ENCODE measurements at places on chromosomes 7 and 10.

GRCh38 chr7:14691597-14692203 lies 210.9 kb downstream of the DGKB start:
- no peak for ATAC-seq

- ATAC-seq, result no peak
These were observed 22.0 kb upstream of the ELFN1 start for GRCh38 chr7:1647961-1648672.

DNA sequence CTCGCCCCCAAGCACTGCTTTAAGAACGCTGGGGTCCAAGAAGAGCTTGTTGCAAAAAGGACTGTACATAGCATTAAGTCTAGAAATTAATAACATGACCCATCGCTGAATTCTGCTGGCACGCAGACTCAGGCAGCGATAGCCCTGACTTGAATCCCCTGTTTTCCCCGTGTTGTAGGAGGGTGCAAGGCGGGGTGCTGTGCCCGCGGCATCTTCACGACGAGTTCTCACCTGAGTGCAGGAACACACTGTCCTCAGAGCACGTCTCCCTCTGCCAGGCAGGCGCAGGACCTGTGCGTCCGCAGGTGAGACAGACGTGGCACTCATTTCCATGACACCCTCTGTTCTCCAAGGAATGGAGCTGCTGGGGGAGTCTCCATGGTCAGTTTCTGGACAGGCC lies 243.2 kb downstream of the TCERG1L start:
- no peak for ATAC-seq

- peak; percentile 37 for ATAC-seq
These were observed 145.2 kb downstream of the ARID5B start for GRCh38 chr10:62046522-62047227.

- ATAC-seq, result no peak
These were observed 4.3 kb downstream of the GCK start for GRCh38 chr7:44184873-44185446.

- ATAC-seq, result no peak
These were observed 18.5 kb downstream of the KNDC1 start for GRCh38 chr10:133178357-133179127.

GRCh38 chr7:93851536-93851935 lies 39.0 kb downstream of the TFPI2 start:
- ATAC-seq, result no peak

DNA sequence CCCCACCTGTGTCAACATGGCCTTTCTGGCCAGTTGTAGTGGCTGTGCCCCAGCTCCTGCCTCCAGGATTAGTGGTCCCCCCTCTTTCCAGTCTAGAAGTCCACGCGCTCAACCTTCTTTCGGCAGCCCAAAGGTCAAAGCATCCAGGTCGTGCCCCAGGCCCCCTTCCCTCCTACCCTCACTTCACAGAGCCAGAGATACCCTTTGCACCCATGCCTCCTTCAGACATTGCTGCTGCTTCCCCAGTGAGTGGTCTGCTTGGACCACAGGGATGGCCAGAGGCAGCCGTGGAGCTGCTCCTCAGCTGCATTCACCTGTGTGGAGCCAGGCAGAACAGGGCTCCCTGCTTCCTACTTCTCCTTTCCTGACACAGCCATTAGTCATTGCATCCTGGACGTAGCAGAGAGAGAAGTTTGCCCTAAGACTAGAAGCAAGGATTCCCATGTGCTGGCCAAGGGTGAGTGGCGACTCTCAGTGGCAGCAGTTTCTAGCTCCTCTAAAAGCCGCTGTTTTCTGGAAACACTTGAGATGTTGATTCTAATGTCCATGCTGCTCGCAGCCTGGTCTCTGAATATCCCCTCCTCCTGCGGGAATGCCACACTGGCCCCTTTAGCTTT lies 243.1 kb upstream of the SHH start:
- no peak for ATAC-seq

- no peak for ATAC-seq
These were observed 189.5 kb downstream of the CXCL12 start for GRCh38 chr10:44195112-44196007.

DNA sequence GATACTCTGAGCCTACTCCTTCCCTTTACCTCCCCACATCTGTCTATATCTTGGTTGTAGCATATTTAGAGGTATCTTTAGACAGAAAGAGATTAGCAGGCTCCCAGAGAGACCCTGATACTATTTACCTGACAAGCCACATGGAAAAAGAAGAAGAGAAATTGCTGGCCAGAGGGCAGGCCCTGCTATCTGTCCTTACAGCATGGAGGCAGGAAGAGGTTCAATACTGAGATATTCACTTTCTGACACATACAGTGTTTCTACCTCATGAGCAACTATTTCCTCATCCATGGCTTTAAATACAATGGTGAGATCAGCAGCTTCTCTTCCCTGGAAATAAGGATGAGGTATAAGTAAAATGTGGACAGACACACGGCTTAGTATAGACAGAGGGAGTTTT lies 33.9 kb upstream of the TSPAN13 start:
- ATAC-seq, result no peak

GRCh38 chr7:41193738-41194282 lies 509.1 kb downstream of the INHBA start:
- ATAC-seq, result no peak

DNA sequence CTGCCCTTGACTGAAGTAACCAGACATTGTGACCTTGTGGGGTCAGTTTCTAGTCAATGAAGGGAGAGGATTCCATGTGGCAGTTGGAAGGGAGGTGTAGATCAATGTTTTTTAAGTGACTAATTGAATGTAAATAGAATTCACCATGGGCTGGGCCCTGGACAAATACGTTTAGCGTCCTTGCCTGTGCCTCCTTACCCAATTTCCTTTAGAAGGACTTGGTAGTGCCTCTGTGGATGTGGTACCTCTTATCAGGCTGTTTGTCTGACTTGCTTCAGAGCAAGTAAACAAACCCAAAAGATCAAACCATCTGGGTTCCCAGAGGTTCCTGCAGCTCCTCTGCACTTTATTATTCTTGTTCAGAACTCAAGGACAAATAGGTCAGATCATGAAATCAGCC lies 4.3 kb upstream of the KAT6B start:
- ATAC-seq, result no peak

- ATAC-seq, result peak; percentile 12
These were observed 1055.1 kb downstream of the NXPH1 start for GRCh38 chr7:9488555-9488954.

GRCh38 chr10:51231754-51232153 lies 157.5 kb downstream of the PRKG1 start:
- no peak for ATAC-seq

- no peak for ATAC-seq
These were observed 276.2 kb downstream of the MDFIC start for GRCh38 chr7:115198143-115198542.

DNA sequence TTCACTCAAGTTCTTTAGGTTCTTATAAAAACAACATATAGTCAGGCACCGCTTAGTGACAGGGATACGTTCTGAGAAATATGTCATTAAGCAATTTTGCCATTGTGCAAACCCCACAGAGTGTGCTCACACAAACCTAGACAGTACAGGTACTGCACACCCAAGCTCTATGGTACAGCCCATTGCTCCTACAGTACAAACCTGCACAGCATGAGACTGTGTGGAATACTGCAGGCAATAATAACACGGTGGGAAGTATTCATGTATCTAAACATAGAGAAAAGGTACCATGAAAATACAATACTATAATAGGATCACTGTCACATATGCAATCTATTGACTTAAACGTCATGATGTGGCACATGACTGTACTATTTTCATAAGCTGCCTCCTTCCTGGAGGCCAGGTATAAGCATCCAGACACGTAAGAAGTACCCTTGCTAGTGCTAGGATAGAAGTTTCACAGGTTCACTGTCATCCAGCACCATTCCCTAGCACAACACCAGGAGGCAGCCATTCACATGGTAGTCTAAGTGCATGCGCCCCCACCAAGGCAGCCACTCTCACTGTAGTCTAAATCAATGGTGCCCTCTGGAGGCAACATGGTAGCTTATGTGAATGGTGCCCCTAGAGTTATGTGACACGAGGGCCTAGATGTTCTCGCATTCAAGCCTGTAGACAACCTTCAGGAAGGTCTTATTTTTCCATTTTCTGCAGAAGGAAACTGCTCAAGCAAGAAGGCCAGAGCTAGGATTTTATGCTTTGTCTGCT lies 98.5 kb downstream of the ARHGAP22 start:
- ATAC-seq, result peak; percentile 44

- no peak for ATAC-seq
These were observed 452.3 kb downstream of the DNAJB6 start for GRCh38 chr7:157789094-157789493.

GRCh38 chr7:106021151-106022067 lies 58.3 kb downstream of the CDHR3 start:
- no peak for ATAC-seq

- ATAC-seq, result no peak
These were observed 18.8 kb downstream of the CELF2 start for GRCh38 chr10:11036424-11037011.
